ENCODE measurements at places on chromosomes 16 and 17.
A peak's percentile ranks its signal among the peaks of the same experiment; 100 is the strongest.

DNA sequence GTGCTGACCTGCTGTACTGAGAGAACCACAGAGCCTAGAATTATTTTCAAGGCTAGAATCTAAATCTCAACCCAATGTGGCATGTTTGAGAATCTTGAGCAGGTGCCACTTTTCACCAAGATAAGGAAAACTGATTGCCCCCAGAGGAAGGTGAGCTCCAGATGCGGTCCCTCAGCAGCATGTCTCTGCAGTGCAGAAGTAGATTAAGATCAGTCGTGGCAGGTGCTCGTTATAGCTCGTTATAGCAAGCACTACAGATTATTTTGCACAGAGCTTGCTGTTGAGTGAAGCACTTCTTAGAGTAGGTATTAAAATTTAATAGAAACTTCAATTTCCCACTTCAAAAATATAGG lies 176.0 kb downstream of the AATF start:
- DNase-seq: no peak

- no peak for DNase-seq
Measured at GRCh38 chr16:75264999-75265910, 13.8 kb upstream of the BCAR1 start.

DNA sequence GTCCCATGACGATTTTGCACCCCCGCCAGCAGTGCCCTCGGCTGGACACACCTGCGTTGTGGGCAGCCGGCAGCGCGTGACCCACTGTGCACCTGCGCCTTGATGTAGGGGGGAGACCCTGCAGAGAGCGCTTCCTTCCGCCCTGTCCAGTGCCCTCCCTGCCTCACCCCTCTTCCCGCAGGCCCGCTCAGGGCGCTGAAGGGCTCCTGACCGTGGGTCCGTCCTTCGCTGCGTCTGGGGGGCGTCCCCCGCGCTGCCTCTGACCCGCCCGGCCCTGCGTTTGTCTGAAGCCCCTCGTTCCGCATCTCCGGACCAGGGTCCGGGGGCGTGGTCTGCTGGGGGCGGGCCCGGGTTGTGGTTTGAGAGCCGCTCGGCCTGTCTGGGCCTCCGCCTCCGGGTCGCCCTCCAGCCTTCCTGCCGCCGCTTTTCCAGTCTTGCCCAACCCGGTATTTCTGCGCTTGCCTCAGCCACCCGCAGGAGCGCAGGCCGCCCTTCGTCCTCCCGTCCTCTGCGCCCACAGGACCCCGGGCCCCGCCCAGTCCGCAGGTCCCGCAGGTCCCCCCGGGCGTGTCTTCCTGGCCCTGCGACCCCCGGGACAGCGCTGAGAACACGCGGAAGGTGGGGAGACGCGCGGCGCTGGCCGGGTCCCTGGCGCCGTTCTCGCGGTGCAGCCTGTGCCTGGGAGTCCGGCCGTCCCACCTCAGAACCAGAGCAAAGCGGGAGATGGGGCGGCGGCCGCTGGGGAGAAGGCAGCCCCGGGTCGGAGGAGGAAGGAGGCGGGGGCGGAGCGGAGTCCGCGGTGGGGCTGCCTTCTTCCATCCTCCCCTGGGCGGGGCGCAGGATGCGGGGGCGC lies 4.0 kb upstream of the IL17C start:
- DNase-seq: peak; percentile 74

DNA sequence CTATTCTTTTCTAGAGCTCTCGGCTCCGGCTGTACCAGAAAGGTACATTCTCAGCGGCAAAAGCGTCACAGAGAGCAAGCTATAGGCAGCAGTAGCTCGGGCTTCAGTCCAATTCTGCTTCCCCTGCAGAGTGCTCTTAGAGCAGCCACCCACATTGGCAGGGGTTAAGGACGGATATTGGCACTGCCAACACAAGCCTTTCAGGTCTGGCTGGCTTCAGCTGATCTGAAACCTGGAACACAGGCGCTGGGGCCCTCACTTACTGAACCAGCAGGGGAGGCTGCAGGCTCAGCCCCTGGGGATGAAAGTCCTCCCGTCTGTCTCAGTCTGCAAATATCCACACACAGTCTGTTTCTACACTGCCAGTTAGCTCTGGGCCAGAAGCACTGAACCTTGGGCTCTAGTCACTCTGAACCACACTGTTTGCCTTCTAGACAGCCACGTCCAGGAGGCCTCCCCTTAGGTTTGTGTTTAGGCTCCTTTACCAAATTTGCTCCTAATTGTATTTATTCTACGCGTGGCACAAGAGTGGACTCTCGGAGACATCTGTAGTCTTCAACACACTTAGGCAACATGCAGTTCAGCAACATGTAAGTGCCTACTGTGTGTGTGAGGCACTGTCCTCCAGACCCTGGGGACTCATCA lies 40.1 kb downstream of the HIC1 start:
- DNase-seq: no peak

DNA sequence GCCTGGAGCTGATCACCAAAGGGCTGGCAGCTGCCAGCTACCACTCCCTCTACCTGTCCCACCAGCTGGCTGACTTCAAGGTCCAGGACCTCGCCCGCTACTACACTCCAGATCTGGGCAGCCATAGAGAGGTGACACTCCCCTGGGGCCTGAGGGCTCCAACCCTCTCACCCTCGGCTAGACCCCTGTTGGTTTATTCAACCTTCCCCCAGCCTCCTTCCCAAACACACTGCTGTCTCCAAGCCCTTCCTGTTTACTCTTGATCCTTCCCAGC lies 18.0 kb downstream of the ALOX12B start:
- DNase-seq: no peak

GRCh38 chr17:81550830-81551457 lies 1.2 kb downstream of the FAAP100 start:
- no peak for DNase-seq

DNA sequence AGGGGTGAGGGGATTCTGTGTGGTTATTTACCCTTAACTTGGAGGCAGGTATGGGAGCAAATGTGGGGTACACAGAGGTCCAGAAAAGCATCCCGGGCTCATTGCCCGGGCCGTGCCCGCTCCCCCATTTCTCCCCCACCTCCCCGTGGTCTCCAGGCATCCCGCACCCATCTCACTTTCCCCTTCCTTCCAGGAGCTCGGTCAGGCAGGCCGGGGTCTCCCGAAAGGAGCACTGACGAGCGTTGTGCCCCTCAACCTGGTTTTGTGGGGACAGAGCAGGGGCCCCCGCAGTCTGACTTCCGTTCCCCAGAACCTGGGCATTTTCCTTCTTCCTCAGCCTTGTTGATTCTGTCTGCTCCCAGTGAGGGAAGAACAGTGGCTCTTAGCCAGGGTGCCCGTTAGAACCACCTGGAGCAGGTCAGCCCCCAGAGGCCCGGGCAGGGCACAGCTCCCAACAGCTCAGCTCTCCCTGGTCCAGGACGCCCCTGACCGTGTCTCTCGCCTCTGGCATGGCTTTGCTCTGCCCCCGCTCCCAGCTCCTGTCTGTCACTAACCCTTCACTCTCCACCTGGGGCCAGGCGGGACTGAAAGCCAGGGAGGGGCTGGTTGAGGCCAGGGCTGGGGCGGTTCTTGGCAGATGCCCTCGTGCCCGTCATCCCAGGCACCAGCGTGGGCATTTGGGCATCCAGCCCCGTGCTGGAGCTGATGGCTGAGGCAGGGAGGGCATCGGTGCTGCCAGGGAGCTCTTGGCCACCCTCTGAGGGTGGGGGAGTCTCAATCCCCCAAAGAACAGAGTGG lies 12.5 kb upstream of the NUDT16L1 start:
- no peak for DNase-seq

DNA sequence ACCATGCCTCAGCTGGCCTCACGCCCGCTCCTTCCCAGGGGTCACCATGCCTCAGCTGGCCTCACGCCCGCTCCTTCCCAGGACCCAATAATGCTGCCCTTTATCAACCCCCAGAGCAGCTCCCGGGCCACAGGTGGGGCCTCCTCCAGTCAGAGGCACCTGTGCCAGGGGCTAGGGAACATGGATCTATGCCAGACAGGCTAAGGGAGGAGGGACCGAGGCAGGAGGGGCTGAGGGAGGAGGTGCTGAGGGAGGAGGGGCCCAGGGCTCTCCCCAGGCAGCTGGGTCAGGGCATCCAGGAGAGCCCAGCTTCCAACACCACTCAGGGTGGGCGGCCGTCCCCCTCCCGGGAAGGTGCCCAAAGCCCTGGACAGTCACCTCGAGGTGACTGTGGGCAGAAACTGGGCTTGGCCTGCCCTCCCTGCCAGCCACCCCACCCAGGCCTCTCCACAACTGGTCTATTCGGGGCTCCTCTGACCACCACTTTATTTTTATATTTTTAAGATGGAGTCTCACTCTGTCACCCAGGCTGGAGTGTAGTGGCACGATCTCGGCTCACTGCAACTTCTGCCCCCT lies 19.4 kb downstream of the UTS2R start:
- no peak for DNase-seq

DNA sequence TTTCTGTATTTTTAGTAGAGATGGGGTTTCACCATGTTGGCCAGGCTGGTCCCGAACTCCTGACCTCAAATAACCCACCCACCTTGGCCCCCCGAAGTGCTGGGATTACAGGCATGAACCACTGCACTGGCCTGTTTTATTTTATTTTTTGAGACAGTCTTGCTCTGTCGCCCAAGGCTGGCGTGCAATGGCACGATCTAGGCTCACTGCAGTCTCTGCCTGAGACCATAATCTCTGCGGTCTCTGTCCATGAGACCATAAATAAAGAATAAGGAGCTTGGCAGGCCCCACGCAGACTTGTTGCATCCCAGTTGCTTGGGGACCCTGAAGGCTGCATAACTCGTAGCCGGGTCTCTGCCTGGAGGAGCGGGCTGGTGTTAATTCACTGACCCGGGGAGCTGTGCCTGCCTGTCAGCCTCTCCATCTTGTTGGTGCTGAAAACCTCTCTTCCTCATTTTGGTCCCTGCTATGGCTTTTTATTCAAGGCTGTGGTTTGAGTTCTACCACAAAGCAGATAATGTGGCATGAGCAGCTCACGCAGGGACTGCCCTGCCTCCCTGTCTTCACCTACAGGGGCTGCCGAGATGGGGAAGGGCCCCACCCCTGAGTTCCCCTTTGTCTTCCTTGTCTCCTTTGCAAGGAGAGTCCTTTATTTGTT lies 82.1 kb downstream of the MSI2 start:
- DNase-seq: no peak

- DNase-seq: no peak
Measured at GRCh38 chr16:11448796-11449416, 103.6 kb downstream of the RMI2 start.

- DNase-seq: peak; percentile 70
Measured at GRCh38 chr16:68289621-68290329, 21.0 kb downstream of the SLC7A6OS start.

DNA sequence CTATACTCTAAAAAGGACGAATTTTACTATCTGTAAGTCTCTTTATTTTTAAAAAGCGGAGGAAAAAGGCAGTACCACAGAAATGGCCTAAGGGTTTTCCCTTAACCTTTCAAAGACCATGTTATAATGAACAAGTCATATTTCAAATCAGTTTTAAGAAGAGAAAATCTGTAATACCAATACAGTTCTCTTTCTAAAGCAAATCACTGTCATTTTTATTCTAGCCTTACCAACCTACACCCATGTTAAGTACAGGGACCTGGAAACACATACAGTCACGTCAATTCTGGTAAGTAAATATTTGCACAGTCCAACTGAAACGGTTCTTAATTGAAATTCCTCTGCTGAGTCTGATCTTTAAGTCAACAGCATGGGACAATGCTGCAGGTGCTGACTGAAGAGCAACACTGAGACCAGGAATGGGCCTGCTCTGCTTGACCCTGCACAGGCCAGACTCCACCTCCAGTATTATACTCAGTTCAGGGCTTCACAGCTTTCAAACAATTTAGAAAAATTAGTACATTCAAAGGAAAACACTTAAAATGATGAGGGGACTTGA lies 20.2 kb downstream of the MBTPS1 start:
- DNase-seq: no peak

GRCh38 chr16:20850981-20851380 lies 44.7 kb downstream of the REXO5 start:
- no peak for DNase-seq

- no peak for DNase-seq
Measured at GRCh38 chr16:19472482-19472881, 49.4 kb downstream of the GDE1 start.

DNA sequence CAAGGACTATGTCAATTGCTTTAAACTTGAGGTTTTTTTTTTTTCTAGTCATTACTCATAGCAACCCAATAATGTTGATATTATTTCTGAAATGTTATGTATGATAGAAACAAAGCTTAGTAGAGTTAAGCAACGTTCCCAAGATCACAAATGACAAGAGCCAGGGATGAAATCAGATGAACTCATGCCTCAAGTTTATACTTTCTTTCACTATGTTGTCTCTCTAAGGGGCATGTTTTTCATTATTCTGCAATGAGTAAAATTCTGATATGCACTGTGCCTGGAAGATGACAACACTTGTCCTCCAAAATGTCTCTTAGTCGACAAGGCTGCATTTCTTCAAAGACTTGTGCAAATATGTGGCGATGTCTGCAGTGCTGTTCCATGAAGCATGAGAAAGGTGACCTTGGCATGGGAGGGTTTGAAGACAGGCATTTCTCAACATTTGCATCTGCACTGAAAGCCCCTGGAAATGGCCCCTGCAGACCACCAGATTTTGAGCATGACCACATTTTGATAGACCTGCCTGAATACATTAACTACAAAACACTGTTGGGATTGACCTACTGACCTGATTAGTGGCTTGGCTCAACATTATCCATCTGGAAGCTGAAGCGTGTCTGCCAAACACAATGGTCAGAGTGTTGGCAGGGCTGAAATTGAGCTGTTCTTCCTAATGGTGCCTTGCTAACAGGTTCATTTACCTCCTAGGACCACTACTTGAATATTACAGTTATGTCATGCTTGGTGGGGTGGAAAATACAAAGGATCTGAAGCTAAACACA lies 1027.5 kb downstream of the CDH11 start:
- DNase-seq: no peak

Measured in activated CD4-positive, alpha-beta T cell treated with anti-CD3 and anti-CD28 coated beads, Interleukin-2, amount 50 U/mL, for 48 hours (primary cell).